HCT116 (cell line): ENCODE measurements at places on chromosomes 11 and 22. TPM values are rescaled to one million over a fixed set of nuclear protein-coding genes. Genes with fewer than 3 reads are reported as not detected.
A peak's percentile ranks its signal among the peaks of the same experiment; 100 is the strongest.

GRCh38 chr11:71998649-71999310 is at the start of gene IL18BP:
Gene IL18BP, plus strand, starts transcription at chr11:71998909. Its CDS starts 1,076 bp downstream, at chr11:71999985.
- no peaks in the 10 kb centered on the region for H3K27me3 ChIP-seq
- H3K4me1 ChIP-seq = no peaks in the 10 kb centered on the region
- DNase-seq = no peak
- H3K36me3 ChIP-seq = peaks cover 4% of the 10 kb centered on the region

DNA sequence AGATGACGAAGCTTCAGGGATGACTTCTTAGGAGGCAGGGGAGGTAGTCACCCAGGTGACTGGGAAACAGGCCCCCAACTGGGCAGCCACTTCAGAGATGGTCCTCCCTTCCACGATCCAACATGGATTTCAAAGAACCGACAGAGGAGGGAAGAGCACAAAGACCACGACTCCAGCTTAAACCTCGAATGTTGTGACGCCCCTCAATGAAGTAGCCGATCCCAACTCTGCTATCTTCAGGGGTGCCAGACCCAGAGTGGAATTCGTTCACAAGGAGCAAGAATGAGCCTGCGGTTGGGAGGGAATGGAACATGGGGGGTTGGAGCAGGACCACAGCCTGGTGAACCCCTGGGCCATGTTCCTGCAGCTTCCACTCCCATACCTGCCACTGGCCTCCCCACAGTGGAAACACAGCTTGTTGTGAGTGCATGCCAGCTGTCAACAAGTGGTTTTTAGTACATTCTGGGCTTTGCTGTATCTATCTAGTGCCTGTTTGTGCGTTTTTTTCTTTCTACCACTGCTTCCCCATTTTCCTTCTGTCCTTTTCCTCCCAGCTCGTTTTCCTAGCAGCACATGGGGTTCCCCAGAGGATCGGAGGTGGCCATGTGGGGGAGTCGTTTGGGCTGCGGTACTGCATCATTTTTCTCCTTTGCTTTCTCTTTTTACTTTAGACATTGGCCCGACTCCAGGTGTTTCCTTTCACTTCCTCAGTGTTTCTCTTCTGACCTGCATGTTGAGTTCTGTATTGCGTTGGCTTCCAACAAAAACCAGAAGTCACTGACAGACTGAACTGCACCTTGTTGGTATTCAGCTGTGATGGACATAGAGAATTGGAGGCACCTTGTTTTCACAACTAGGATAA is 65.8 kb downstream of the MORC2 start:
- no peak for DNase-seq
- H3K36me3 ChIP-seq = no peaks in the 10 kb centered on the region
- no peaks in the 10 kb centered on the region for H3K27me3 ChIP-seq
- no peaks in the 10 kb centered on the region for H3K4me1 ChIP-seq
- H3K27ac ChIP-seq = no peak overlapping the region

GRCh38 chr22:44159811-44160210 is 20.9 kb upstream of the PARVG start:
- H3K27me3 ChIP-seq = no peaks in the 10 kb centered on the region
- no peak overlapping the region for H3K4me3 ChIP-seq
- no peaks in the 10 kb centered on the region for H3K4me1 ChIP-seq
- no peaks in the 10 kb centered on the region for H3K36me3 ChIP-seq
- no peak for DNase-seq

- H3K4me3 ChIP-seq = peak within 1 kb of the TSS; percentile 88
- peaks cover 32% of the 10 kb centered on the region for H3K4me1 ChIP-seq
- H3K36me3 ChIP-seq = peaks cover 9% of the 10 kb centered on the region
Observed at GRCh38 chr11:72224564-72225410, at the start of gene INPPL1. Gene INPPL1, plus strand, starts transcription at chr11:72224767. Its CDS starts 218 bp downstream, at chr11:72224985.

GRCh38 chr22:39488563-39489083 is 13.5 kb upstream of the MIEF1 start:
- no peak overlapping the region for H3K4me3 ChIP-seq
- H3K27me3 ChIP-seq = no peaks in the 10 kb centered on the region
- H3K27ac ChIP-seq = no peak overlapping the region
- no peaks in the 10 kb centered on the region for H3K4me1 ChIP-seq
- no peaks in the 10 kb centered on the region for H3K36me3 ChIP-seq
- DNase-seq = no peak

GRCh38 chr11:57434640-57435546 is 8.0 kb upstream of the SLC43A3 start:
- H3K4me1 ChIP-seq = no peaks in the 10 kb centered on the region
- DNase-seq = no peak
- no peak overlapping the region for H3K4me3 ChIP-seq
- H3K27me3 ChIP-seq = peaks cover 11% of the 10 kb centered on the region; the same call in 1 of the 2 replicates

- no peak overlapping the region for H3K27ac ChIP-seq
- no peaks in the 10 kb centered on the region for H3K4me1 ChIP-seq
- H3K4me3 ChIP-seq = no peak overlapping the region
- H3K27me3 ChIP-seq = no peaks in the 10 kb centered on the region
Observed at GRCh38 chr22:19823902-19824211, 30.8 kb downstream of the GNB1L start.

DNA sequence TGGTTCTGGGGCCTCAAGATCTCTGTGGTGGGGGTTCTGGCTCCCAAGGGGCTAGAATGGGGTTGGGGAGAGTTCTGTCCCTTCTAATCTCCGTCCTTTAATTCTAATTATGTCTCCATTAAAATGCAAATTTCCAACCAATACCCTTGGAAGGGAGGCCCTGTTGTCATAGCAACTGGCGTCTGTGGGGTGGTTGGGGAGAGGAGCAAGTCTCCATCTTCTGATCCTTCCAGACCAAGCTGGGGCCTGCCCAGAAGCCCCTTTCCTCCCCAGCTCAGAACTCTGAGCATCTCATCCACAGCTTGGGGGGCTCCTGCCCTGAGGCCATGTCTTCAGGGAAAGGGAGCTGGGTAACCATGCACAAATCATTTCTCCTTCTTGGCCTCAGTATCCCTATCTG is 5.4 kb upstream of the RPS19BP1 start:
- no peak for DNase-seq
- H3K27me3 ChIP-seq = no peaks in the 10 kb centered on the region
- H3K36me3 ChIP-seq = no peaks in the 10 kb centered on the region
- H3K4me1 ChIP-seq = peaks cover 24% of the 10 kb centered on the region

GRCh38 chr11:30411383-30411782 is 88.5 kb downstream of the ARL14EP start:
- H3K27ac ChIP-seq = no peak overlapping the region
- H3K27me3 ChIP-seq = peaks cover 70% of the 10 kb centered on the region
- H3K4me1 ChIP-seq = no peaks in the 10 kb centered on the region
- no peak for DNase-seq
- H3K4me3 ChIP-seq = no peak overlapping the region

DNA sequence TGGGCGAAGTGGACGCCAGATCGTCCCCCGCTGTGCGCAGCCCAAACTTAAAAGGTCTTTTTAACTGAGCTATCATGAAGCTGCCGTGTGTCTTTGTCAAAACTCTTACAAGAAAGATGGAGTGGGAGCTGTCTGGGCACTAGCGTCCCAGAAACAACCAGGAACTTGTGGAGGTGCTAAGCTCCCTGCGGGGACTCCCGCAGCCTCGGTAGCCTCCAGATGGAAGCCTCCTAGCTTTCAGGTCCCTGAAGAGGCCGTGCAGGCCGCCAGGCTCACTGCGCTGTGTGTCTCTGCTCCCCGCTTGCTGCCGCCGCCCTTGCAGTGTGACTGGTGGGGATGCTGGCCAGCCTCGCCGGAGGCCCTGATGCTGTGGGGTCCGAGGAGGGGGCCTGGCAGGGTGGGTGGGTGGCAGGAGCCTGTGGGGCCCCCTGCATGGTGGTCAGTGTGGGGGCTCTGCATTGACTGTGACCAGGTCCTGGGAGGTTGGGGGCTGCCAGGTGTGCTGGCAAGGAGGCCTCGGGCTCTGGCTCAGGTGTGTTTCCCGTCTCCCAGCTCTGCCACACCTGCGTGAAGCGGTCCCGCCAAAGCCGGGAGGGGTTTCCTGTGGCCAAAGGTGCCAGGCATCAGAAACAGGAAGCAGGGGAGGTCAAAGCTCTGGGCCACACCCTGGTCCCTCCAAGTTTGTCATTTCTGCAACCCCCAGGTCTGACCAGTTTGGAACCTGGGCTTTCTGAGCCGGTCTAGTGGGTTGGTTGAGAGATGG is 1.2 kb downstream of the TRABD start:
- peak overlapping the region; percentile 81 for H3K27ac ChIP-seq
- no peaks in the 10 kb centered on the region for H3K36me3 ChIP-seq
- H3K4me3 ChIP-seq = peak overlapping the region; percentile 85

DNA sequence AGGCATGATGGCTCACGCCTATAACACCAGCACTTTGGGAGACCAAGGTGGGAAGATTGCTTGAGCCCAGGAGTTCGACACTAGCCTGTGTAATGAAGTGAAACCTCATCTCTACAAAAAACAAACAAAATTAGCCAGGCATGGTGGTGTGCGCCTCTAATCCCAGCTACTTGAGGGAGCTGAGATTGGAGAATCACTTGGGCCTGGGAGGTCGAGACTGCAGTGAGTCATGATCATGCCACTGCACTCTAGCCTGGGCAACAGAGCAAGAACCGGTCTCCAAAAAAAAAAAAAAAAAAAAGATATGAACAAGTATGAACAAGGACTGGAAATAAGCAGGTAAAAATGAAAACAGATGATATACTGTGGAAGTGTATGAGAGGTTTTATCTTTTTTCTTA is 54.1 kb upstream of the SOX6 start:
- H3K4me1 ChIP-seq = no peaks in the 10 kb centered on the region
- H3K4me3 ChIP-seq = no peak overlapping the region
- DNase-seq = no peak
- no peaks in the 10 kb centered on the region for H3K36me3 ChIP-seq
- peaks cover 5% of the 10 kb centered on the region for H3K27me3 ChIP-seq
- H3K27ac ChIP-seq = no peak overlapping the region

DNA sequence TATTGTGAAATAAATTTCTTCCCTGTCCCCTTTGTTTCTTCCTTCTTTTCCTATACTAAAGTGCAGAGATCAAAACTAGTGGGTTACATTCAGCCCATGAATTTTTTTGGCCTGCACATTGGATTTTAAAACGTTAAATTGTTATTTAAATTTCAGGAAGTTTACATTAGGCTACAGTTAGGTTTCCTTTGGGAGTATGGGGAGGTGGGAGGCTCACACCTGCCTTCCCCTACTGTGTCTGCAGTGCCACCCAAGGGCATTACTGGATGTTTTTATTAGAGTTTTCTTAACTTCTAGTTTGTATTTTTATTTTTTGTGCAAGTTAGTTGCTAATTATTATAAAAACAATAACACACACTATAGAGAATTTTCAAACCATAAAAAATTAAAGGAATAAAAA is 51.7 kb downstream of the CYB5R2 start:
- H3K4me3 ChIP-seq = no peak overlapping the region
- H3K27ac ChIP-seq = no peak overlapping the region
- no peaks in the 10 kb centered on the region for H3K36me3 ChIP-seq
- DNase-seq = no peak
- H3K4me1 ChIP-seq = no peaks in the 10 kb centered on the region
- H3K27me3 ChIP-seq = no peaks in the 10 kb centered on the region

GRCh38 chr11:133163463-133164419 is 368.6 kb downstream of the OPCML start:
- no peak overlapping the region for H3K27ac ChIP-seq
- no peaks in the 10 kb centered on the region for H3K4me1 ChIP-seq
- H3K36me3 ChIP-seq = no peaks in the 10 kb centered on the region
- no peaks in the 10 kb centered on the region for H3K27me3 ChIP-seq

DNA sequence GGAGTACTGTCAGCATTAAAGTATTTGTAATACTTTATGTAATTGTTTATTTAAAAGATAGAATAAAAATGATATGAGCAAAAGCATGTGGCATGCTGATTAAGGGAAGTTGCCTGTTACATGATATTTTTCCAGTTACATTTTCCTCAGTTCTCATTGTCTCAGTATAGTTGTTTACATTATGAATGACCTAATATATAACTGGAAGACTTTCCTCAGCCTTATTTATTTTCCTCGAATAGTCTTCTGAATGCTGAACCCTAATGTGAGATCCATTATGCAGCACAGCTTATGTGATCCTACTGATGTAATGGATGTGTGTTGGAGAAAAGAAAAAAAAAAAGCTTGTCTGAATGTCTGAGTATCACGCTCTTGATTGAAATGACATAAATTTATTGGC is 95.5 kb downstream of the LUZP2 start:
- no peak for DNase-seq
- no peak overlapping the region for H3K27ac ChIP-seq
- H3K4me1 ChIP-seq = no peaks in the 10 kb centered on the region
- H3K4me3 ChIP-seq = no peak overlapping the region
- no peaks in the 10 kb centered on the region for H3K27me3 ChIP-seq

DNA sequence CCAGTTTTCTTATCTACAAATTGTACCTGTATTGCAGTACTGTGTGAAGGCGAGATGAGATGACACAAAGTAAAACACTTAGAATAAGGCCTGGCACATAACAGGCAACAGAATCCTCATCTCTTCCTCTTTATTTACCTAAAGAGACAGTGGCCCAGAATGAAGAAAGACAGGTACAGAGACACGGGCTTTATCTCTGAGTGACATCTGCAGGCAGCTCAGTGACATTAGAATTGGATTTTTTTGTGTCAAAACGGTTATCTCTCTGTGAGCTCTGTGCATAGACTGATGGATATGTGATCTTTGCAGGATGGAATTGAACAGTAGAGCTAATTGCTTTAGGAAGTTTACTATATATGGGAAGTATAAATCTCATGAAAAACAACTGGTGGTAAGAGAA is 36.2 kb upstream of the TRPC6 start:
- DNase-seq = no peak
- H3K36me3 ChIP-seq = no peaks in the 10 kb centered on the region
- no peak overlapping the region for H3K4me3 ChIP-seq
- no peak overlapping the region for H3K27ac ChIP-seq
- H3K4me1 ChIP-seq = no peaks in the 10 kb centered on the region

DNA sequence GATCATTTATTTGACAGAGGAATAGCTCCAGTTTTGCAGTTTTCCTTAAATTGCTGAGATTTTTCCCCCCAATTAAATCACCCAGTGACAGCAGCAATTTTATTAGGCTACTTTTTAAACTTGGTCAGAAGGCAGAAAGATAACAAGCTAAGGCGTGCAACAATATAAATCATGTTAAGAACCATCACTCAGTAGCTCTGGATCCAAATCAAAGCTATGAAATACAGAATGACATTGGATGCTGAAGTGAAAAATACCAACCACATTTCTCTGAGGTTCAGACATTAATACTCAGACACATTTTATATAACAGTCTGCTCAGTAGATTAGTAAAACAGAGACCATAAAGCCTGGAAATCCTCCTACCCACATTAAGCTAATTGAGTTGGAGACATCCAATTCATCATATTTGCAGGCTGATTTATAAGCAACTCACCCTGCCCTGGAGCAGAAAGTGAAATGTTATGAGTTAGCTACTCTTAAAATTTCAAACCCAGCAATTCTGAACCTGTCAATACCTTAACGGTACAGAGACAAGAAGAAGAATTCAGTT is 1108.4 kb downstream of the DLG2 start:
- H3K4me3 ChIP-seq = no peak overlapping the region
- no peaks in the 10 kb centered on the region for H3K27me3 ChIP-seq
- no peak overlapping the region for H3K27ac ChIP-seq
- H3K4me1 ChIP-seq = no peaks in the 10 kb centered on the region

GRCh38 chr11:119856681-119857485 is 127.9 kb upstream of the NECTIN1 start:
- no peak overlapping the region for H3K4me3 ChIP-seq
- H3K27ac ChIP-seq = no peak overlapping the region
- no peak for DNase-seq
- H3K4me1 ChIP-seq = no peaks in the 10 kb centered on the region
- H3K27me3 ChIP-seq = peaks cover 34% of the 10 kb centered on the region; the same call in 1 of the 2 replicates
- H3K36me3 ChIP-seq = no peaks in the 10 kb centered on the region

CCDC89 gene
- 0.22 TPM for total RNA-seq

ANO9 gene
- 70.3 TPM for total RNA-seq

CDCA5 gene
- 72.1 TPM for total RNA-seq

NRIP3 gene
- total RNA-seq = 0.15 TPM

RIN1 gene
- total RNA-seq = 38.7 TPM

OR9Q2 gene
- not detected for total RNA-seq

AMPD3 gene
- 25.9 TPM for total RNA-seq

CRYBB3 gene
- 0.64 TPM for total RNA-seq

SYCE3 gene
- not detected for total RNA-seq

OSM gene
- total RNA-seq = not detected

LIPT2 gene
- 3.4 TPM for total RNA-seq
